Bronchus fibroblast of lung (primary cell): ENCODE measurements at places on chromosomes 7 and 10. TPM values are rescaled to one million over a fixed set of nuclear protein-coding genes. Genes with fewer than 3 reads are reported as not detected.

The ELN gene
- 0.59 and 4.2 TPM in 2 replicates for total RNA-seq

The SPDYE11 gene
- total RNA-seq: not detected in 2 replicates

The TNPO3 gene
- 40.4 and 43.5 TPM in 2 replicates for total RNA-seq

The CLRN3 gene
- total RNA-seq: not detected in 2 replicates

The CLCN1 gene
- total RNA-seq: under 0.01 TPM in 1 of 2 replicates, not detected in the other

The TBC1D12 gene
- total RNA-seq: 3.3 and 4.0 TPM in 2 replicates

The CYP17A1 gene
- total RNA-seq: 0.17 TPM in 1 of 2 replicates, not detected in the other
